COR-L47 (cell line): ENCODE measurements at places on chromosomes 2 and 18.
A peak's percentile ranks its signal among the peaks of the same experiment; 100 is the strongest.

GRCh38 chr18:79393635-79394533, 1.8 kb upstream of the NFATC1 start:
- peak; percentile 82 for DNase-seq

- no peak for DNase-seq
These were observed 131.9 kb downstream of the MYO1B start for GRCh38 chr2:191376981-191377629.

DNA sequence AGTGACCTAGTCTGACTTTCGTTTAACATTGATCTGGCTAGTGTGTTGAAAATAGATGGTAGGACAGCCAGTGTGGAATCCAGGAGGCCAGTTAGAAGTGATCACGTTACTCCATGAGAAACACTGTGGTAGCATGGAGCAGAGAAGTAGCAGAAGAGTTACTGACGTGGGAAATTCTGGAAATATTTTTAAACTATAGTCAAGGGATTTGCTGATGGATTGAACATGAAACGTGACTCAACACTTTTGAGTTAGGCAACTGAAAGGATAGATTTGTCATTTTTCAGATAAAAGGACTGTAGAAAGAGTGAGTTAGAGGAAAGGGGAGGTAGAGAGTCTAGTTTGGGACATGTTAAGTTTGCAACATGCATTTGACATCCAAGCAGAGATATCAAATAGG, 130.4 kb downstream of the IRS1 start:
- no peak for DNase-seq

DNA sequence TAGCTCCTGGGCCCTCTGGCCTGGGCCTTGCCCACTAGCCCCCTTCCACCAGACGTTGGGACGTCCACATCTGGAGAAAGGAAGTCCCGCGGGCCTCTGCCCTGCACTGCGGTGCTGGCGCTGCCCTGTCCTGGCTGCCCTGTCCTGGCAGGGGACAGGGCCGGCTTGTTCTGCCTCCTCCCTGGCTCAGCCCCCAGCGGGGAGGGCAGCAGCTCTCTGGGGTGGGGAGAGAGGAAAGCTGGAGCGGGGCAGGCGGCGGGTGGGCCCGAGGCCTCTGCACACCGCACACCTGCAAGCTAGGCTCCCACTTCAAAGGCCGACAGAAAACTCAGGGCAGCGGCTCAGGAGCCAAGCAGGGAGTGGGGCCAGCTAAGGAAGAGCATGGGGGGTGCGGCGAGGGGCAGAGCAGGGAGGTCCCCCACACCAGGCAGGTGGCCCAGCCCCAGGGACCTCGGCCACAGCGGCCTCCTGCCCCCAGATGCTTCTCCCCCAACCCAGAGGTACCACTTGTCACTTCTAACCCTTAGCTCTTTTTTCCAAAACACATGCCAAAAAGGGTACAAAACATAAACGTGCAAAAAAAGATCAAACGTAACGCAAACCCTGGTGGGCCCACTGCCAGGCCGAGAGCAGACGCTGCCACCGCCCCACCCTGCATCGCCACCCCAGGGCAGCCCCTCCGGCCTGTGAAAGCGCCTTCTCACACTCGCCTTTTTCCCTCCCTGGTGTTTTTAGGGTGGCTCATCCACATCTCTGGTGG, 13.5 kb downstream of the SNED1 start:
- DNase-seq, result no peak

- no peak for DNase-seq
These were observed 102.6 kb downstream of the HDAC4 start for GRCh38 chr2:239298116-239298804.

DNA sequence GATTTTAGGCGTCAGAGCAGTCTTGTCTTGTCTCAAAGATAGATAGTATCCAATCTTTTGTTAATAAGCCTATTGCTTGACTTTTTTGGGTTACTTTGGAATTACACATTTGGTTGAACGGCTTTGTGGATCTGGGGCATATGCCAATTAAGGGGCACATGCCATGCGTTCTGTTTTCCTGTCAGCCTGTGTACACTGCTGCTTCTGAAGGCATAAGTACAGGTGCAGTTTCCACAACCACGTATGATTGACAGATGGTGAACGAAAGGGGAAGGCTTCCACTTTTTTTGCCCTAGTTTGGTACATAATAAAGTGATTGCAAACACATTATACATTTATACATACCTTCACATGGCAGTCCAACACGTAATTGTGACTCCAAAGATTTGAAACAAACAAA, 102.3 kb downstream of the RAPH1 start:
- DNase-seq, result no peak

DNA sequence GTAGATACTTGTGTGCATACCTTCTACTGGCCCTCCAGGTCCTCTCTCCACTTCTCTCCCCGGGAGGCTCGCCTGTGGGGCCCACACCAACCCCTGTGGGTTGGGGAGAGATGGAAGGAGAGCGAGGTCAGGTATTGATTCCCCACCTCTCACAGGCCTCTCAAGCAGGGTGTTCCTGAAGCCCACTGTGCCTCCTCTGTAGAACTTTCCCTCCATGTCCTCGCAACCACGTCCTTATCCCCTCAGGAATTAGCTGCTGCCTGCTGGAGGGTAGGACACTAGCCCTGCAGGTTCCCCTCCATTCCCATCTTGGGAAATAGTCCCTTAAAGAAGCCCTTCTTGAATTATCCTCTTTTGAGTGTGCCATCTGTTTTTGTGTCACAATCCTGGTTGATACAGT, 38.9 kb upstream of the KLF11 start:
- DNase-seq, result no peak

GRCh38 chr18:63897072-63897471, 9.6 kb downstream of the SERPINB2 start:
- DNase-seq, result no peak

- peak; percentile 36 for DNase-seq
These were observed 184.4 kb upstream of the DOK6 start for GRCh38 chr18:69216321-69216720.

- DNase-seq, result no peak
These were observed 66.2 kb downstream of the HS1BP3 start for GRCh38 chr2:20584399-20585358.

GRCh38 chr2:136505462-136505861, 259.9 kb upstream of the THSD7B start:
- DNase-seq, result no peak

- no peak for DNase-seq
These were observed 62.5 kb downstream of the USP40 start for GRCh38 chr2:233503947-233504637.

DNA sequence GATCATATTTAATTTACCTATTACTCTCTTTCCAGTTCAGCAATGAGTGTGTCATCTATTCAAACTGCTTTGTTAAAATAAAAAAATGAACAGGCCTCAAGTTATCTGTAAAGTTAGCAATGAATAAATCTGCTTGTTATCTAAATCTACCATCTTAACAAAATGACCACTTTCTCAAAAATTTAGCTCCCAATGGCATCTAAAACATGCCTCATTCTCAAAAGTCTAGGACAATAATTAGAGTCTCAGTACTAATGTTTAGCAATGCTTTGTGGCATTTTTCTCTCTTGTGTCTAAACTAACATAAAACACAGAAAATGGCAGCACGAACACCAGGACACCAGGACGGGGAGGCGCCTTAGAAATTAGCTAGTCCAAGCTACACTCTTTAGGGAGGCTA, 3.6 kb upstream of the ASAP2 start:
- DNase-seq, result no peak

DNA sequence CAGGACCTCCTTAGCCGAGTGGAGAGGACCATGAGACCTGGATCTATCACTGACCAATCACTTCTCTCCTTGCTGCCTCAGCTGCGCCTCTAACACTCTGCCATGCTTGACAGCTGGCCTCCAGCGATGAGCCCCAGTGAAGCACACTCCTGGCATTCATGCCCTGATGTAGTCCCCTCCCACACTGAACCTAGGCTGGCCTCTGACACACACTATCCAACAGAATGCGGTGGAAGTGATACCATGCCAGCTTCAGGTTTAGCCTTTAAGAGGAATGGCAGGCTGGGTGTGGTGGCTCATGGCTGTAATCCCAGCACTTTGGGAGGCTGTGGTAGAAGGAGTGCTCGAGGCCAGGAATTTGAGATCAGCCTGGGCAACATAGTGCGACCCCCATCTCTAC, 73.7 kb upstream of the LAPTM4A start:
- no peak for DNase-seq

GRCh38 chr2:144356402-144356801, 163.5 kb downstream of the ZEB2 start:
- no peak for DNase-seq

DNA sequence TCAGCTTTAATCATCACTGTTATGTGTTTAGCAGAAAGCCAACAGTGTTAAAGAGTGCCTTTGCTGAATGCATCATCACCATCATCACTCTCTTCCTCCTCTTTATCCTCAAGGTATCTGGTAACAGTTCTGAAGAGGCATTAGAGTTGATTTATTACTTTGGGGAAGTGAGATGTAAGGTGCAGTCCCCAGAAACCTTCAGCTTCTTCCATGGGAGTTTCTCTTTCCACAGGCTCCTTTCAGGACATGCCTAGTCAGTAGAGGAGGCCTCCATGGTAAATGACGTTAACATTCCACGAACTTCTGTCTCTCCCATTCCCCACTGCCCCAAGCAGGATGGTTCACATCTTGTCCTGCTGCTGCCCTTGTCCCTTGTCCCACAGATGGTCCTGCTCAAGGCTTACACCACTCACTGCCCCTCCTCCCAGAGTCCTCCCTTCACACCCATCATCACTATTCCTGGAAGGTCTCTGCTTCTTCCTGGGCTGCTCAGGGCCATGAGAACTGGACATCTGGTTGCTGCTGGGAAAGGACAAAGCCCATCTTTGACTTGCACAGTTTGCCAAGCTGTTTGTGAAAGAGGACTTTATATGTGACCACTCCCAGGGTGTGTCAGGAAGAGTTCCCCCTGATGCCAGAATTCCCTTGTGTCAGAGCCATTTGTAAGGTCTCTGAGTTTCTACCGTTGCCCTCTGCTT, 5.3 kb upstream of the REG1A start:
- DNase-seq, result no peak

- no peak for DNase-seq
These were observed 147.7 kb downstream of the TSN start for GRCh38 chr2:121903037-121903689.

- DNase-seq, result no peak
These were observed 125.2 kb downstream of the UBE2E3 start for GRCh38 chr2:181105562-181105961.

- no peak for DNase-seq
These were observed 247.9 kb upstream of the POU3F3 start for GRCh38 chr2:104606056-104606455.

DNA sequence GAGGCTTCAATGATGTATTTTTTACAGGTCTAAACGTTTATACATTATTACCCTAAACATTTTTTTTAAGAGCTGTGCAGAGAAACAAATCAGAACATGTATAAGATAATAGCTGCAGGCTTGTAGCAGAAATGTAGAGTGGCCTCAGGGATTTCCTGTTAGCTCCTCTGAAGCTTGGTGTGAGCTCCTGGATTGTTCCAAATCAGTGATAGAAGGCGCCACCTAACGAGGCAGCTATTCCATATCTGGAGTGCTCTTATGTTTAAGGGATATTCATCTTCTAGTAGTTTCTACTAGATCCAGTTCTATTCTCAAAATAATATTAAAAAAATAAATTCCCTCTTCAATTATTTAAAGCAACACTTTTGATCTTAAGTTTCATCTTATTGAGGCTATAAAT, 93.1 kb downstream of the LRP1B start:
- no peak for DNase-seq

GRCh38 chr2:105723431-105723830, 21.3 kb upstream of the NCK2 start:
- DNase-seq, result no peak

GRCh38 chr2:197498235-197498936, 1.3 kb downstream of the HSPD1 start:
- no peak for DNase-seq

DNA sequence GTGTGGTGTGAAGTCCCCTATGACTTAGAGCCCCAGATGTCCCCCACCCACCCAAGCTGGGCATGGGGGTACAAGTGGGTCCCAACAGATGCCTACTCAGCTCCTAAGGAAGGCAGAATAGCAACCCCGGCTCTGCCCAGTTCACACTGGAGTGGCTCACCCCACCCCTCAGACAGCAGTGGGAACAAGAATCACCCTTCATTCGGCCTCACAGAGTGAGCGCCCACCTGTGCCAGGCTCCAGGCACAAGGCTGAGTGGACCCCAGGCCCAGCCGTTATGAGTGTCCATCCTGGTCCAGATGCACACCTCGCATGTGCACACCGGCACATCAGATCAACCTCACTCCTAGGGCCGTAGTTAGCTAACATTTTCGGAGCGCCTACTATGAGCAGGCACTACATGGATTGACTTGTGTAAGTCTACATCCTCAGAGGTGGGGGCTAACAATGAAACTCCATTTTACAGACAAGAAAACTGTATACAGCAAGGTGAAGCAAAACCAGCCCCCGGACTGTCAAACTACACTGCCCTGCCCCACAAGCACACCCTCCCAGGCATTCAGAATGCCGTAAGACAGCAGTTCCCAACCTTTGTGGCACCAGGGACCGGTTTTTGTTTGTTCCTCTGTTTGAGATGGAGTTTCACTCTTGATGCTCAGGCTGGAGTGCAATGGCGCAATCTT, 2.8 kb upstream of the ASTL start:
- no peak for DNase-seq

DNA sequence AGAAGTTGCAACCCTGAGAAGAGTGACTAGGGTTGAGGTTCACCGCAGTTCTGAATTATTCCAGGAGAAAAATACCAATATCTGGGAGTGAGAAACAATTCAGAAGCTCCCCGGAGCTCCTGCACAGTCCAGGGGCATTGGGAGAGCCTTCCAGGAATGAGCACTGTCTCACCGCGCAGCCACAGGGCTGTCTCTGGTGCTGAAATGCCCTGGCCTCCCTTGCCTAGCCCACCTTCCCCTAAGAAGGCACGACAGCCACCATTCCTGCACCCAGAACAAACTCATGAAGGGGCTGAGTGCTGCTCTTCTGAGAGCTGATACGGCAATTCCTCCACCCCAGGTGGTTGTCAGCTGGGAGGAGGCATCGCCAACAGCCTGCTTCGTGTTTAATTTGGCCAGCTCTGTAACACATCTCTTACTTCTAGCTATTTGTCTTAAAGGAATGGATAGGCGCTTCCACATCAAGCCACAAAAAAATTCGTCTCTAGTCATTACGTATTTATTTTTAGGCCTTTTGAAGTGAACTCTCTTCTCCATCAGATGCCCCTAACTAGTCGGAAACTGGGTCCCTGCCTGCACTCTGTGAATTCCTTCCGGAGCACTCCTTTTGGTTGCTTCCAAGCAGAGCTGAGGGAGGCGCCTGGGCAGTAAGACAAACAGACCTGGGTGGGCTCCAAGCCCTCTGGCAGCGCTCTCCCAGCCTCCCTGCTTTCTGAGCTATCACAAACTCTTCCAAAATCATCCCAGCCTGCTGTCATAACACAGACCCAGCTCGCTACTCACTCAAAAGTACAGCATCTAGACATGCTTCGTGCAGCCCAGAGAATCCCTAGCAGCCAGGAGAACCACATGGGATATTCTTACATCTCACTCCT, 120.5 kb upstream of the CCDC68 start:
- DNase-seq, result no peak

DNA sequence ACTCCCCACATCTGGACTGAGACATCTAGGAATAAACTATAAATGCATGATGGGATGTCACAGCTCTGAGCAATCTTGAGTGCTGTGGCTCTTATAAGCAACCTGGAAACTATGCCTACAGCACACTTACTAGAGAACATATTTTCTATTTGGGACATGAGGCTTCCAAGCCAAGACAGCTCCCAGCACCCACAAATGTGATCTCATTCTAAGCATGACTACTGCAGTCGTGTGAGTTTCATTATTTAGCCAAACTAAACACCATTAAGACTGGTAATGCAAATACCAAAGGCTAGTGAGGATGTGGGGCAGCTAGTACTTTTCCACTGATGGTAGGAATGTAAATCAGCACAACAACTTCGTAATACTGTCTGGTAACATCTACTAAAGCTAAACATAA, 72.5 kb downstream of the RTTN start:
- DNase-seq, result no peak
